Natural killer cell (primary cell): ENCODE measurements at places on chromosomes 4 and X. TPM values are rescaled to one million over a fixed set of nuclear protein-coding genes. Genes with fewer than 3 reads are reported as not detected.
A peak's percentile ranks its signal among the peaks of the same experiment; 100 is the strongest.

- no peaks in the 10 kb centered on the region for H3K4me1 ChIP-seq
- H3K27me3 ChIP-seq = no peaks in the 10 kb centered on the region
- no peaks in the 10 kb centered on the region for H3K36me3 ChIP-seq
- no peak overlapping the region for H3K27ac ChIP-seq
- no peak for DNase-seq
- H3K4me3 ChIP-seq = no peak overlapping the region
These were observed 388.4 kb upstream of the SPOCK3 start for GRCh38 chr4:167622481-167623240.

DNA sequence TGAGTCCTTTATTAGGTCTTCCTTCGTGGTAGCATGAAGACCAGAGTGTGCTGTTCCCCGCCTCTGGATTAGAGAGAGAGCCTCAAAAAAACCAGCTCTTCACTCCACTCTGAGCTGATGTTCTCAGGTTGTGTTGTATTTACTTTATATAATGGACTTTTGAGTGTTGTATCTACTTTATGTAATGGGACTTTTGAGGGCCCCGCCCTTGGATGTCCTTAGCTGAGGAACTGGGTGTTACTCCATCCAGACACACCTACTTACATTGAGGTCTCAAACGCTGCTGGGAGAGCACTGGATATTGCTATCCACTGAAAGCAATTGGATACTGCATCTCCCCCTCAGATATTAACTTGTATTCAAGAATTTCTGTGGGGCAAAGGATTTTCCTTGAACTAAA is 28.2 kb downstream of the ATP8A1 start:
- no peak overlapping the region for H3K4me3 ChIP-seq
- peaks cover 17% of the 10 kb centered on the region for H3K4me1 ChIP-seq
- DNase-seq = no peak
- H3K36me3 ChIP-seq = peaks cover 6% of the 10 kb centered on the region
- H3K27me3 ChIP-seq = no peaks in the 10 kb centered on the region

LRP2BP gene
- 2.4 TPM for total RNA-seq

RPA4 gene
- 0.99 TPM for total RNA-seq

DNA sequence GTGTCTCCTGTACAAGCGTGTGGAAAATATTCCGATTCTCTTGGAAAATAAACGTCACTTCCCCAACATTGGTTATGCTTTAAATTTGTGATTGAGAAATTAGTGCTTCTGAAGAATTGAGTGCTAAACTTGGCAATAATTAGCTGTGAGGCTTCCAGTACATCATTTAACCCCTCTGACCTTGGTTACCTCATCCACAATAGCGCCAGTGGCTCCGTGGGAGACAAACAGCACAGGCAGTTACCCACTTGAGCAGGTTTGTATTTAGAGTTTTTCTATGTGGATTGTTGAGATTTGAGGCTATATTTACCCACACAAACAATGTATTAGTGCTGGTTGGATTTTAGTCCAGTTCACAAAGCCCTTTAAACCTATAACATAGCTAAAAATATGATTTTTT is 476.5 kb downstream of the NKX6-1 start:
- H3K36me3 ChIP-seq = no peaks in the 10 kb centered on the region
- no peak overlapping the region for H3K4me3 ChIP-seq
- no peak overlapping the region for H3K27ac ChIP-seq
- DNase-seq = no peak
- no peaks in the 10 kb centered on the region for H3K27me3 ChIP-seq

- peaks cover 26% of the 10 kb centered on the region for H3K4me1 ChIP-seq
- no peak for DNase-seq
- H3K36me3 ChIP-seq = no peaks in the 10 kb centered on the region
- H3K27me3 ChIP-seq = no peaks in the 10 kb centered on the region
These were observed 18.0 kb downstream of the SPINK2 start for GRCh38 chr4:56803471-56803870.

VEGFC gene
- not detected for total RNA-seq

GAGE1 gene
- total RNA-seq = not detected

DNA sequence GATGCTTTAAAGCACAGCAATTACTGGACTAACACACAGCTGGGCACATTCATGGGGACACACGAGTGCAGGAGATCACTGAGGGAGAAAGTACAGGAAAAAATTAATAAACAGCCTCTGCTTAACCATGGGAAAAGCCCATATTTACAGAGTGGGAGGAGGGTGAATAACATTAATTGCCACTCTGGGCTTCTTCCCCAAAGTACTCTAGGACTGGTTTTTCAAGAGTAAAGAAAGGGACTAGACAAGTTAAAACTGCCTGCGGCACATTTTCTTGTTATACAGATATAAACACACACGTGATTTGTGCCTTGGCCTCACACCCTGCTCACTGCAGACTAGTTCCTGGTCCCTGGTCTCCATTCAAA is 179.7 kb upstream of the TET2 start:
- no peaks in the 10 kb centered on the region for H3K27me3 ChIP-seq
- no peak for DNase-seq
- no peaks in the 10 kb centered on the region for H3K36me3 ChIP-seq
- H3K27ac ChIP-seq = peak overlapping the region; percentile 67
- H3K4me3 ChIP-seq = no peak overlapping the region
